ENCODE measurements at places on chromosomes 7 and 10.

DNA sequence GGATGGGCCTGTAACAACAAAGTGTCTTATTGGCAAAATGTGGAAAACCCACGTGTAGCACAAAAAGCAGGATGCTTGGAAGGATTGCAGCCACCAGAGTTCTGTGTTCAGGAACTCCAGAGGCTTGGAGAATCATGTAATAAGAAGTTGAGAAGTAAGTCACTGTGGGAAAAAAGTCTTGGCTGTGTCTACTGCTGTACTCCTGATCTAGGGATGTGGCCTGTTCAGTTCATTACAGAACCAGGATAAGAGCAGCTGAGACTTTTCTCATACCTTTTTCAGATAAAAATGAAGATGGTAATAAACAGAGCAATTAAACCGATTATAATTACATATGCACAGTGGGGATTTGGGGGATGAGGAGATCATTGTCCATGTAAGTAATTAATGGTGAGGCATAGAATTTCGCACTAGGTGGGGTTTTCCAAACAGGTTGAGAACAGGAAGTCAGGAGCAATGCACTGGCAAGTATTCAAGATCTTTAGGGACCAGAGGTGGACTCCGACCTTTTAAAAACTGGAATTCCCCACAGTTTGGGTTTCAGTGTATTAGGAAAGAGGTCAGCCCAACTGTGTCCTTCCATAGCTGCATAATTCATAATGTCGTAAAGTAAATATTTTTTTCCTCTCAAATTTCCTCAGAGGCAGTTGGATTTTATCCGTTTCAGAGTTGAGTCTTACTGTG lies 281.7 kb downstream of the FRMD4A start:
- no peak for DNase-seq

GRCh38 chr10:31604096-31604495 lies 285.1 kb downstream of the ZEB1 start:
- no peak for DNase-seq

DNA sequence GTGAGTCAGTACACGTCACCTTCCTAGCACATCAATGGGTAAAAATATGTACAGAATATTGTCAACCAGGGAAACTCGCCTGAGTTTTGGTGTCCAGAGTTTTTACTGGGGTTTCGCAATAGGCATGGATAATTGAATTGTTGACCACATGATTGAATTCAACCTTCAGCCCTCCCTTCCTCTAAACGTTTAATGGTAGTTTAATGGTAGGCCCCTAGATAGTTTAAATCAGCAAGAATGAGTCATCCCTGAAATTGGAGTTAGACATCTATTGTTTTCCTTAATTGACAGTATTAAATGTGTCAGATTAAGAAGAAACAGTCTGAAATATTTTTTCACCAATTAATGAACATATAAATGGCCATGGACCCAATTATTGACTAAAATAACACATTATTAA lies 57.8 kb upstream of the CACNA2D1 start:
- no peak for DNase-seq

DNA sequence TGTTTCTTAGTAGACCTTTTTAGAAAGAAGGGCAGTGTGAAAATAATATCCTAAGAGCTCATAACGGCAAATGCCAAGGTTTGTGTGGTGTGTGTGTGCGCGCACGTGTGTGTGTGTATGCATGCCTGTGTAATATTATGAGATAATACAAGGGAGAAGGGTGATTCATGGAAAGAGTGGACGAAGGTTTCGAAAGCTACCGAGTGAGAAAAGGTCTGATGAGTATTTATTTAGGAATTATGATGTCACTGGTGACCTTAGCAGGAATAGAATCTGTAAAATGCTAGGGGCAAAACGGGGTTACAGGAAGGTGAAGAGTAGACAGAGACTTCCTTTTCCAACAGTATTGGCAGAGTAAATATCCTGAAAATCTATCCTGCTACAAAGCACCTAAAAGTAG lies 107.3 kb downstream of the AHR start:
- no peak for DNase-seq

DNA sequence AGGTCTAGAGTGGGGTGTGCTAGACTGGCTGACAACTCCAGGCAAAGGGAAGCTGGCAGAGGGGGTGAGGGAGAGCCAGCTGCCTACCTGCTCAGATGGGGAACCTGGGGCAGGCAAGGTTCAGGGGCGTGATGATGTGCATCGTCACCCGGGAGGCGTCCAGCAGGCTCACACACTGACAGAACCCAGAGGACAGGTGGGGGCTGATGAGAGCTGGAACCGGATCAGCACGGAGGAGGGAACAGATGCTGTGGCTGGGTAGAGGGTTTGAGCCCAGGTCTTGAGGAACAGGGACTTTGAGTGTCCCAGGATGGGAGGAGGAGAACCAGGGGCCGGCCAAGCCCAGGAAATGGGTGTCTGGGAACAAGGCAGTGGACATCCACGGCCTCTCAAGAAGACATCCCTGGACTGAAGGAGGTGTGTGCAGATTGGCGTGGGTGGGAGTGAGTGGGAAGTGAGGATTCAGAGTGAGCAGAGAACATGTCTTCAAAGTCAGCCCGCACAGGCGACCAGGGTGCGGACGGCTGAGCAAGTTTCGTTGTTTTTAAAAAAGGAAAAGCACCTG lies 3.9 kb downstream of the RASGEF1A start:
- DNase-seq = no peak

DNA sequence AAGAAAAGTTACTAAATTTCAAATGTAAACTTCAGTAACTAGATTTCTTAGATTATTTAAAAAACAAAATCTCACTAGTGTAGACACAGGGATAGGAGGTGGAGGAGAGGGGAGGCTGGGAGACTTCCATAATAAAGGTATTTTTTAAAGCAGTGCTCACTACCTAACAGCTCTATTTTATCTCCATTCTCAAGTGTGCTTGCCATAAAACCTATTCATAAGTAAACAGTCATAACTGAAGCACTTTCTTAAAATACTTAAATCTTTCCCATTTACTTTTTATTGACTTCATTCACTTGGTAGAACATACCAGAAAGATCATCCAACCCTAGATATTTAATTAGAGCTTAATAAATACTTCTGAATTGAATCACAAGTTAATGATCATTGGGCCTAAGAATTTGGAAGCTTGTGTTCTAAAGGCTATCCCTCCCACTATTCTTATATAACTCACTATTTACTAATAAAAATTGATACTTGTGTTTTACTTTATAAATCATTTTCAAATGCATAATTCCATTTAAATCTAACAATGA lies 107.4 kb downstream of the SNX13 start:
- DNase-seq = no peak

DNA sequence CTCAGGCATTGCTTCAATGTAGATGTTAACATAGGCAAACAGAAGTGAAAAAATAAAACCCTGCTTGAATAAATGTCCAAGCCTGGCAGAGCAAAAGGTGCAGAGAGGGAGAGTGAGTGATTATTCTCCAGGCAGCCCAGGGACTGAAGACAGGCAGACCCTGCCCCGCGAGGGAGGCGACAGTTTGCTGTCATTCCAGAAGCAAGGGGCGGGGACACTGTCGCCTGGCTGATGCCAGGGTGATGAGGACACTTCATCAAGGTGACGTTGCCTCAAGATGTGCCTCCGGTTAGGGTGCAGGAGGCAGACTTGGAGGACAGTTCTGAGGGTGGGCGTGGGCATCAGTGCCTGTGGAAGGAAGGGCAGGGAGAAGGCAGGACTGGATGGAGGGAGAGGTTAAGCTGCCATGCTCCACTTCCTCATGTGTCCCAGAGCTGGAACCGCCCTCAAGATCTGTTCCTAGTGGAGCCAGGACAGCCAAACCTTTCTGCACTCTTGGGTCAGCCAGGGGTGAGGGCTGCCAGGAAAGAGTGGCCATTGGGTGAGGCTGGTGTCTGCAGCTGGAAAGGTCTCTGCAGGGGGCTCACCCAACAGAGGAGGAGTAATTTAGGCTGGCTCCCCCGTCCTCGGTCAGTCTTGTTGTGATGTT lies 560.5 kb upstream of the MKI67 start:
- DNase-seq = no peak

DNA sequence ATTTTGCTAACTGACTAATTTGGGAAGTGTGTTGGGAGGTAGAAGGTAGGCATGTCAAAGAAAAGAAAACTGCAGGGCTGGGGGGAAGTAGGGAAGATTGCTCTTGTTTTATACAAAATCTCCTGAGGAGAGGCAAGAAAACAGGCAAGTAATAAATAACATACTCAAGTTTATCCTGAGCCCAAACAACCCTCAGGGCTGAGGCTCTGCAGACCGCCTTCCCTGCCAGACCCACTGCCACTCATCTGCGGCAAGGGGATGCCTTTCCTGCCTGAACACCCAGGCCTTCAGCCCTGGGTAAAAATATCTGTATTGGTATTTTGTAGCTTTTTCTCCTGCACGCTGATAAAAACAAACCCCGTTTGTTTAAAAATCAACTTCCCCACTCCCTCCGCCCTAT lies 399.8 kb upstream of the NFE2L3 start:
- DNase-seq = no peak

GRCh38 chr7:2821842-2822507 lies 22.1 kb downstream of the GNA12 start:
- DNase-seq = peak; percentile 44

- DNase-seq = no peak
Measured at GRCh38 chr10:61480208-61480607, 27.0 kb upstream of the TMEM26 start.

DNA sequence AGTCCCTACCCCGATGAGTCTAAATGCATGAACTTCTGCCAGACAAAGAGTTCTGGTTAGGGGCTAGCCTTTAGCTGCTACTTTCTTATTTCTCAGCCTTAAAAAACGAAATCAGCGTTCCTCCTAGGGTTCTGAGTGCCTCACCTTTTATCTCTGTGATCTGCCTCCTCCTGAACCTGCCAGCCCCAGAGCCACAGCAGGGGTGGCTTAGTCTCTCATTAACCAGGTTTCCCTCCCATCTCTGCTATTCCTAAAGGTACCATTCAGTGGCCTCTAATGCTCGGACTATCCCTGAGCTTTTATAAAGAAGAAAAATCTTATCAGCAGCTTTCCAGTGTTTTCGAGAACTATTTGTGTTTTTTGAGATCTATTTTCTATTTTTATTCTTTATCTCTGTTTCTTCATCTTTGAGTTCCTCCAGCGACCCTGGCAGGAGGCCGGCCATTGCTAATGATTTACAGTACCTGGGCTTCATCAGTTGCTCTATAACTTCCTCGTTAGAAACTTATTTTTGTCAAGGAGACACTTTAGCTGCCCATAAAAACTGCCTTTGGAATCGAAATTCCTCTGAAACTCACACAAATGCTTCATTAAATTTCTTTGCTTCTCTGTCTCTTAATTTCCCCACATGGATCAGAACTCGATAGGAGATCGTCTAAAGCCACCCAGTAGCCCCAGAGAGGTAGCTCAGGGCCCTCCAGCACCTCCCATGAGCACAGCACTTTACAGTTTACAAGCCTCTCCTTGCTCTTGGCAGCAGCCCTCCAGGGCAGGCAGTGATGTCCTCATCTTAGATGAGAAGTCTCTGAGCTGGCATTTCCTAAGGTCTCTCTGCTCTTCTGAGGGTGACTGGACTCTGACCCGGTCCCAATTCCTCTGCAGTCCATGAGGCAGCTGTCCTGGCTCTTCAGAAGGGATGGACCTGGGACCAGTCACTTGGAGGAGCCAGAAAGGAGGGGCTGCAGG lies 149.1 kb downstream of the EBF3 start:
- DNase-seq = no peak

DNA sequence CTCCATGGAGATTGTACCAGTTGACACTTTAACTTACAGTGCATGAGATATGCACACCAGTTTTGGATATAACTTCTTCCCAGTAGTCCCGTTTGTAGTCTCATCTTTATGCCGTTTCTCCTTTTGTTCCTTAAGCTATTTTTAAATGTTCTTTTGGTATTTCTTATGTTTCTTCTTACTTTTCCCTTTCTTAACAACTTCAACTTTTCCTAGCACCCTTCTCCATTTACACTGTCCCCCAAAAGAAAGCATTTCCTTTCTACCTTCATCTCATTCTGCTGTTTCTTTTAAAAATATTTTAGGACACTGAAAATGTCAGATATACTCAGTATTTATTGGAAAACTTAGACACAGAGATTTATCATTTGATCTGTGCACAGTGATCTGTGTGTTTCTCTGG lies 1.5 kb downstream of the PSMC2 start:
- no peak for DNase-seq

GRCh38 chr7:4361774-4362173 lies 320.3 kb upstream of the FOXK1 start:
- DNase-seq = no peak

GRCh38 chr7:76196786-76197185 lies 4.9 kb upstream of the SRRM3 start:
- no peak for DNase-seq

- peak; percentile 72 for DNase-seq
Measured at GRCh38 chr7:23247603-23248335, 1.2 kb downstream of the GPNMB start.

- no peak for DNase-seq
Measured at GRCh38 chr10:62503872-62504271, 129.7 kb downstream of the ZNF365 start.
